ENCODE measurements at places on chromosomes 4 and X.

DNA sequence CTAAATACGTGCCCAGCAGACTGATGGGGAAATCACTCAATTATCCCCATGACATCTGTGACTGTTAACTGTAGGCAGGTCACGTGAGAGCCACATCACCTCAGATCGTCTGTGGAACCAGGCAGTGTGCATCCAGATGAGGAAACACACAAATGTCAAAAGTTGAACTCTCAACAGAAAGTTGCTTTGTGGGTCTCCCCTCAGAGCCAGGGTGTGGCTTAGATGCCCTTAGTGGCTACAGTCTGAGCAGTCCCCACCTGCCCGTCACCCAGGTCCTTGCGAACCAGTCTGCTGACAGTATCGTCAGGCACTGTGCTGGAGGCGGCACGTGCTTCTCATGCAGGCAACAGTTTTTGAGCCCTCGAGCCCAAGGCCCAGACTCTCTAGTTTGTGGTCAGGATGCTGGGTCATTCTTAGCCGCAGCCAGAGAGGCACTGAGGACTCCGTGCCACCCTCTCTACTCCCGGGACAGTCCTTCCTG is 10.8 kb downstream of the TMEM187 start:
- DNase-seq: no peak

DNA sequence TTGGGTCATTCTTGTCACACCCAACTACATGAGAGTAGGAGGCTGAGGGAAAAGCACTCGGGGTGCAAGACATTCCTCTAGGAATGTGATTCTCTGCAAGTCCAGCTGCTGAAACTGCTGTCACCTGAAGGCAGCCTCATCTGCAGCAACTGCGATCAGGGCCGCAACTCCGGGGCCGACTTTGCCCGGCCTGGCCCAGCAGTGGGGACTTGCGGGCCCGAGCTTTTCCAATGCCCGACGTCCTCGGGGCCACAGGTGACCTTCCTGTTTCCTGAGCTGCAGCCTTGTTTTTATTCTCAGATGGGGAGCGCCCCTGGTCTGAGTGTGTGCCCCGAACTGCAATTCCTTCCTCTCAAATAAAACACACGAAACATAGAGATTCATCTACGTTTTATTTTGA is 104.7 kb upstream of the NKX1-1 start:
- DNase-seq: no peak

DNA sequence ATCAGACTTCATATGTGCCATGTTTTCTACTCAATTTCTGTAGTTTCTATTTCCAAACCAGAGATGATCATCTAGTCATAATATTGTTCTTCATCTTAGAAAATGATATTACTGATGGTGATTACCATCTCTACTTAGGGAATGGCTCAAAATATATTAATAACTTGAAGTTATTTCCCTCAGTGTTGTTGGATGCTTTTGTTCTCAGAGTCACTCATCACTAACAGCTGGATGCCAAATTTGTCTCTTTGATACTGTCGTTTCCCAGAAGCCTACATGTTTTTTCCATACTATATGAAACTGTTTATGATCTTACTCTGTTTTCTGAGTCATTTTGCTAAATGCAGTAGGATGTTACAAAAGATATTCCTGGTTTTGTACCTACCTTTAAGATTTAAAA is 8.9 kb downstream of the PGAM4 start:
- DNase-seq: no peak

- DNase-seq: no peak
These were observed 598.1 kb upstream of the MAGEB2 start for GRCh38 chrX:29617276-29617675.

DNA sequence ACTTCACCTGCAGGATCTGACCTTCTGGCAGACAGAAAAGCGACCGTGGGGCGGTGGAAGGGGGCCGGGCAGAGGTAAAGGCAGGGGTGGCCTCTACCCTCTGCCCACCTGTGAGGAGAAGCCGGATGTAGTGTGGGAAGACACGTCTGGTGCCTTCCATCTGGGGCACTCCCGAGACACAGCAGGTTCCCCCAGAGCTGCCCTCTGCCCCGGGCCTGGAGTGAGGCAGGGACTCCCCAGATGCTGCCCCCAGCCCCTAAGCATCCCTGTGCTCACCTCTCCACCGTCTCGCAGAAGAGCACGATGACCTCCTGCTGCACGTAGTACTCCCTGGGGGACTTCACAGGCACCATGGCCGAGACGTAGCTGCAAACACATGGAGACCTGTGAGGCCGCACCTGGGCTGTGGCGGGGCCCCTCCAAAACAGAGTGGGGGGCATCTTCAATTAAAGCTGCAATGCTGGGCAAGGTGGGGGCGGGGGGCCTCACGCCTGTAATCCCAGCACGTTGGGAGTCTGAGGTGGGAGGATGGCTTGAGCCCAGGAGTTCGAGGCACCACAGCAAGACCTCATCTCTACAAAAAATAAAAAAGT is 75.3 kb upstream of the MXD4 start:
- no peak for DNase-seq

DNA sequence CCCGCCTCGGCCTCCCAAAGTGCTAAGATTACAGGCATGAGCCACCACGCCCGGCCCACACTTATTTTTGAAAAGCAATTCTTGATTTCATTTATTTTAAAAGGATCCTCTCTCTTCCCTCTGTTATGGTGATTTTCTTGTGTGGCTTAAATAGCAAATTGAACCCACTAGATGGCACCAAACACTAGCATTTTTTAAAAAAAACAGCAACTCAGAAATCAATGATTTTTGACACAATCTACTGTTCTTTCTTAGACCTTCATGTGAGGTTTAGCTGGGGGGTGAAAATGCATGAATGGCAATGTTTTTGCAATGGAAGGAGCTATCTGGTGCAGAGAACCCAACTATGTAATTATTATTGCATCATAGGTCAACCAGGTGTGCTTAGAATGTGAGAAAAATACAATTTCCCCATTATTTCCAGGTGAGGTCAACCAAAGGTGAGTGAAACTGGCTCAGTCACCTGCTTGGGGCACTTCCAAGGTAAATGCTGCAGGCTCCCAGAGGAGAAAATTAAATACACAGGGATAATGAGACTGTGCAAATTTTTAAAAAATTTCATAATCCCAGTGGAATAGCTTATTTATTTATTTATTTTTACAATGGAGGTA is 226.7 kb upstream of the PRKX start:
- DNase-seq: no peak

DNA sequence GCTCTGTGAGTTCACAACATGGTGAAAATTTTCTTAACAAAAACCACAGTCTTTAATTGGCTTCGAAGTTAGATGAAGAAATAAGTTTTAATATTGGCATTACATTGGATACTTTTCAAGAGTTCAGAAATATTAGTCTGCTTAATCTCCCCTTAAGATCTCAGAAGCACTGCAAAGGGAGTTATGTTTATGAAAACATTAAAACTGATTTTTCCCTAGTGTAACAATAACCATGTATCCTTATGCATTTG is 1.5 kb downstream of the SETD7 start:
- no peak for DNase-seq

DNA sequence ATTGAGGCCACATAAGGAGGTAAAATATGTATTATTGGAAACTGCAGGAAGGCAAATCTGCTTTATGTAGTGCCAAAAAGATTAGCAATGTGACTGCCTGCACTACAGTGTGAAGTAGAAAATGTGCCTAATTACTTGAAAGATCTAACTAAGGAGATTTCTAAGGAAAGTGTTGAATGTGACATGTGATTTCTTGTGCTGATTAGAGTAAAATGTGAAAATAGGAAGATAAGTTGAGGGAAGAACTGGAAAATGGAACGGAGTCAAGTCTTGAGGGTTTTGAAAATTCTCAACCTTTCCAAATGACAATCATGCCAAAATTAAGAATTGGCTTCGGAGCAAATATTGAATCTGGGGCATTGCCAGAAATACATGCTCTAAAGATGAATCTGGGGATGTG is 209.5 kb upstream of the SPOCK3 start:
- no peak for DNase-seq

DNA sequence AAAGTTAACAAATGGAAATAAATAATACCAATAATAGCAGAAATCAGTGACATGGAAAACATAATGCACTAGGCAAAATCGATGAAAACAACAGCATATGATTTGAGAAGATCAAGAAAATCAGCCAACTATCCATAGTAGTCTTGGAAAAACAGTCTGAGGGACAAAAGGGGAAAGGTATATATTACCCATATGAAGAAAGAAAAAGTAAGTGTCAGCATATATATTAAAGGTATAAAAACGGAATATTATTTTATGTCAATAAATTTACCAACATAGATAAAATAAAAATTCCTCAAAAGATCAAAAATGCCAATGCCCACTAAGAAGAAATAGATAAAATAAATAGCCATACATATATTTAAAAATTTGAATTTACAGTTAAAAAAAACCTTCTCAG is 33.0 kb downstream of the ACTRT1 start:
- DNase-seq: no peak

DNA sequence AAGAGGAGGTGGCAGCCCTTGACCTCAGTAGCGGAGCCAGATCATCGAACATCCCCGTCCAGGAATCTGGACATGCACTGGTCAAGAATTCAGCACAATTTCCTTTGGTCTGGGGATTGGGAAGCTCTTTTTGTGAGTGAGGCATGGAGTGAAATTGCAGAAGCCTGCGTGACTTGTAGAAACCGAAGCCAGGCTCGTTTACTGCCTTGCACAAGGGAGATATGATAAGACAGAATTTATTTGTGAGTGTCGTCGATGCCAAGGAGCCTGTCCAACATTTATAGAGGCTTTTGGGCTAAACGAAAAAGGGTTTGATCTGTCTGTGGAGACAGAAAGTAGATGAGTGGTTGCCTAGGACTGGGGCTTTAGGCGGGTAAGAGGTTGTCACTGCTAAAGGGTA is 50.6 kb downstream of the TBL1X start:
- DNase-seq: no peak

GRCh38 chr4:56050625-56051024 is 101.9 kb downstream of the CEP135 start:
- no peak for DNase-seq

GRCh38 chr4:117907646-117908045 is 126.6 kb upstream of the NDST3 start:
- no peak for DNase-seq
